ENCODE measurements at places on chromosomes 5 and 9. TPM values are rescaled to one million over a fixed set of nuclear protein-coding genes. Genes with fewer than 3 reads are reported as not detected.

IFNE gene
- total RNA-seq = not detected

ZMAT2 gene
- total RNA-seq = 36.6 TPM

PGM5 gene
- not detected for total RNA-seq

POU5F2 gene
- total RNA-seq = 0.56 TPM

NDST1 gene
- total RNA-seq = 0.11 TPM

GRCh38 chr5:149543361-149544027 is 7.7 kb downstream of the CSNK1A1 start:
- DNase-seq = no peak

DNA sequence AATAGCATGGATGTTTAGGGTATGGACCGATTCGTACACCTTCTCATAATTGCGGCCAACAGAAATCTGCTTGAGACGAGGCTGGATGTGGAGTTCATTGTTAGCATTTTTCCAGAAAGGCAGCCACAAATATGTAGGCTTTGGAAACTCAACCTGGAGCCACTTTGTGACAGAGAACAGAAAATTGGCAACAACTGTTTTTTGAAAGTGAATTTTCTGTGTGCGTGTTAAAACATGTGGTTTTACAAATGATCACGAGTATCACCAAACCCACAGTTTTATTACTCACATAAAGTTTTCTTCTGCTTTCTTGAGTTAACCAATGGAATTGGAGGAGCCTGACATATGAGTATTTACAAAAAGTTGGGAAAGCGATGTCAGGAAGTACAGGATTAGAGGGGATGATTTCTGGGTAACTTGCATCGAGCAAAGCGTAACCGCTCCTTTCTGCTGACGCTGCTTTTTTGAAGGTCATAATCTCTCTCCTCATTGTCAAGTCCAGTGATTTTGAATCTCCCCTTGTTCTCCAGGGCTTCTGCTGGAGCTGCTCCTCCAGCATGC is 138.5 kb upstream of the TAF11L2 start:
- DNase-seq = no peak
